ENCODE measurements at places on chromosomes 2 and 18.

GRCh38 chr2:158806941-158807340, 11.8 kb downstream of the DAPL1 start:
- no peak for DNase-seq

- DNase-seq, result no peak
Measured at GRCh38 chr2:160225722-160226121, 25.6 kb upstream of the ITGB6 start.

DNA sequence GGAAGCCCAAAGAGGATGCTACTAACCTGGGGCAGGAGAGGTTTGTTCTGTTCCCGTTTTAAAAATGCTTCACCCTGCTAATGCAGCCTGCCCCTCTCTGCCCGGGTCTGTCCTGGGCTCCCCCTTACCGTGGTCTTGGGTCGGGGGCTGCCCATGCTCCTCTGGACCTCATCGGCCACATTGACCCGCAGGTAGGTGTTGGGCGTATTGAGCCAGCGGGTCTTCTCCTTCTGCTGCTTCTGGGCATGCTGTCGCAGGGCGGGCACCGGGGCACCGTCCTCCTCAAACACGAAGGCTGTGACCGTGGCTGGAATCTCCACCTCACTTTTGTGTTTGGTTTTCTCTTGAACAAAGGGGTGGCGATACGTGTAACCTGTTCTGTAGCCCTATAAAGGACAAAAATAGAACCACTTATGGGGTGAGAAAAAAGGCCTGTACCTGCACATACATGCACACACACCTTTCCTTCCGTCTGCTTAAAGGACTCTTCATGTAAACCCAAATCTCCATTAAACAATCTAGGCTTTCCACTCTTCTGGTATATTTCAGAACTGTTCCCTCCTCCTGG, 89.3 kb downstream of the ADD2 start:
- no peak for DNase-seq

GRCh38 chr2:217929757-217930707, 72.8 kb downstream of the TNS1 start:
- DNase-seq, result no peak

DNA sequence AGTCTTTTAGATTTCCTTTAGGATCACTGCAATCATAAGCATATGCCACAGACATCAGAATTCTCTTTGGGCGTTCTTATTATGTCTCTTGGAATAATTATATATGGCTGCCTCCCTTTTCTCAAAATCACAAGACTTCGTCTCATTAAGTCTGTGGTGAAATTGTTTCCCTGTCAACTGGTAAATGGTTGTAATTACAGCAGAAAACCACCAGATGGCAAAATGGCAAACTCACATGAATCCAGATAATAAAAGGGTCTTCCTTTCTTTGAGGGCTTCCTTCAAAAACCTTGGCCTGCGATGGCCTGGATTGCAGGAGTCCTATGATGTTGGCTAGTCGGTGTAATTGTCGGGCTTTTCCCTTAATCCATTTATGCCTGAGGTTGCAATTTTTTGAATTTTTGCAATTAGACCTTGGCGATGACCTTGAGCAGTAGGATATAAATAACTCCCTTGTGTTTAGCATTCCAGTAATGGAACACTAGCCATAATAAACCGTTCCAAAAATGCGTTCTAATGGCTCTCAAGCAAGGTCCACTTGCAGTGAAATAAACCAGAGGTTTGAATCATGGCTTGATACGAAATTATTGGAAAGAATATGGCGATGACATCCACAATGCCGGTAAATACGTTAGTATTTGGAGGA, 656.4 kb downstream of the MBD2 start:
- no peak for DNase-seq

- DNase-seq, result no peak
Measured at GRCh38 chr18:54151376-54151775, 73.1 kb downstream of the MBD2 start.

- DNase-seq, result no peak
Measured at GRCh38 chr2:55885127-55885943, 38.2 kb downstream of the EFEMP1 start.
